ENCODE measurements at places on chromosomes 5 and 9.

DNA sequence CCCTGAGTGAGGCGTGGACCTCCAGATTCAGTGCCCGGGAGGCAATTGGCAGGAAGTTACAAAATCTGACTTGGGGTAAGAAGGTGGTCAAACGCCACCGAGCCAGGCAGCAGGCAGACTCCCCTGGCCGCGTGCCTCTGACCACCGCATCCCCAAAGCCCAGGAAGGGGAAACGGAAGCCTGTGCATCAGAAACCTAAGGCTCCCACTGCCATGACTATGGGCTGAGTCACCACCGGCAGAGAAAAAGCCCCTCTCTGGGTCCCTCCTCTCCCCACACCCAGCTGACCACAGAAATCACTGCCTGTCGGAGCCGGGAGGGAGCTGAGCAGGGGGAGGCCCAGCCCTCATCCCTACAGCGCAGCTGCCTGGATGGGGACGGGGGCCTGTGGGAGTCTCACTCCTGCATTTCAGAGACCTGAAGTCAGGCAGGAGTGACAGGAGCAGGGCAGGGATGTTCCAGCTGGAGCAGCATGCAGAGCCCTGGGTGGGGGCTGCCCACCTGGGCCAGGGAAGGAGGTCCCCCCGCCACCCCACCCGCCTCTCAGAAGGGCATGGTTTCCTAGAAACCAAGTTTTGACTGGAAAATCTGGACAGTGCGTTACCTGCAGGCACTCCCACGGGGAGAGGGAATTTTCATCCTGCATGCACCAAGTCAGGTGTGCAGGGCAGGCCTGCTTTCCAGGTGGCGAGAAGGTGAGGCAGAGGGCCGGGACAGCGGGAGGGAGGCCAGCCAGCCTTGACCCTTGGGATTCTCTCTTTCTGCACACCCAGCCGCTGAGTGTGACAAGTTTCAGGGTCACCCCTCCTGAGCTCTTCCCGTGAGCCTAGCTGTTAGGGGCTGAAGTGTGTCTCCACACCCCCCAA is 68.2 kb downstream of the LRSAM1 start:
- peak; percentile 97 for DNase-seq

DNA sequence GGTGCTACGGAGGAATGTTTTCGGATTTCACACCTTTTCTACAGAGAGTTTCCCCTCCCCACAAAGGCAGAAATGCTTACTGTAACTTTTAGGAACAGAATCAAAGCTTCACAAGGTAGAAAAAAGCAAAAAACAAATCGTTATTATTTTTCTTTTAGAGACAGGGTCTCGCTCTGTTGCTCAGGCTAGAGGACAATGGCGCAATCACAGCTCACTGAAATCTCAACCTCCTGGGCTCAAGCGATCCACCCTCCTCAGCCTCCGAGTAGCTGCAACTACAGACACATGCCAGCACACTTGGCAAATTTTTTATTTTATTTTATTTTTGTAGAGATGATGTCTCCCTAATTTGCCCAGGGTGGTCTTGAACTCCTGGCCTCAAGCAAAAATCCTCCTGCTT is 394.5 kb downstream of the CTNND2 start:
- DNase-seq = no peak

DNA sequence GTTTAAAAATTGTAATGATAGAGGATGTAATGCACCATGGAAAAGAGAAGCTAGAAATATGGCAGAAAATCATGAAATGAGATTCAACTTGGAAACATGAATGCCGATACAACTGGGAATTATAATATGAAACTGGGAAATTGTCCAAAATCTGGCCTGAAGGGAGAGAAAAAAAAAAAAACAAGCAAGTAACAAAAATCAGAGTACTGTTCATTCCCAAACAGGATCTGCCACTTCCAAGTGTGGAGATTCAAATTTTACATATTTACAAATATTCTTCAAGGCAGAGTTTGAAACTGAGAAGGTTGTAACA is 56.6 kb upstream of the MOCS2 start:
- peak; percentile 34 for DNase-seq

GRCh38 chr5:82613891-82614290 is 335.7 kb upstream of the RPS23 start:
- no peak for DNase-seq

DNA sequence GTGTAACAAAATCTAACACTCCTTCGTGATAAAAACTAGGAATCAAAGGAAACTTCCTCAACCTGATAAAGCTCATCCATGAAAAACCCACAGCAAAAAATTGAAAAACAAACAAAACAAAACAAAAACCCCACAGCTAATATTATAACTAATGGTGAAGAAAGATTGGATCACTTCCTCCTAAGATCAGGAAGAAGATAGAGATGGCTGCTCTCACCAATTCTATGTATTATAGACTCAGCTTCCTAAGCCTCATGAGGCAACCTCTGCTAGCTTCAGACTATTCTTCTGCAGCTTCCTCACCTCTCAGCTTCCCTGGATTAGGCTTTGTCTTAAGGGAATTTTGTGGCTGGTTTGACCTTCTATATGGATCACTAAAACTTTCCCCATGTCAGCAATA is 40.1 kb downstream of the PHAX start:
- no peak for DNase-seq

- DNase-seq = no peak
Measured at GRCh38 chr9:105712297-105712696, 18.0 kb downstream of the TMEM38B start.

DNA sequence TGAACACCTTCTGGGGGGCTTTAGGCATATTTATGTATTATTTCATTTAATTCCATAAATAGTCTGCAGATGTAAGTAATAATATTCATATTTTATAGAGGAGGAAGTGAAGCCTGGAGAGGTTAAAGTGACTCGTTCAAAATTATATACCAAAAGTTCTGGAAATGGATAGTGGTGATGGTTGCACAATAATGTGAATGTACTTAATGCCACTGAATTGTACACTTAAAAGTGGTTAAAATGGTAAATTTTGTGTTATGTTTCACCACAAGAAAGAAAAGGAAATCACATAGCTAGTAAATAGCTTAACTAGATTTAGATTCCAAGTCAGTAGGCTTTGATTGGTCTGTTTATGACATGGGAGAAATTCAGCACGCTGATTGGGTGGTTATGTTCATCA is 13.0 kb upstream of the TMEFF1 start:
- DNase-seq = no peak

DNA sequence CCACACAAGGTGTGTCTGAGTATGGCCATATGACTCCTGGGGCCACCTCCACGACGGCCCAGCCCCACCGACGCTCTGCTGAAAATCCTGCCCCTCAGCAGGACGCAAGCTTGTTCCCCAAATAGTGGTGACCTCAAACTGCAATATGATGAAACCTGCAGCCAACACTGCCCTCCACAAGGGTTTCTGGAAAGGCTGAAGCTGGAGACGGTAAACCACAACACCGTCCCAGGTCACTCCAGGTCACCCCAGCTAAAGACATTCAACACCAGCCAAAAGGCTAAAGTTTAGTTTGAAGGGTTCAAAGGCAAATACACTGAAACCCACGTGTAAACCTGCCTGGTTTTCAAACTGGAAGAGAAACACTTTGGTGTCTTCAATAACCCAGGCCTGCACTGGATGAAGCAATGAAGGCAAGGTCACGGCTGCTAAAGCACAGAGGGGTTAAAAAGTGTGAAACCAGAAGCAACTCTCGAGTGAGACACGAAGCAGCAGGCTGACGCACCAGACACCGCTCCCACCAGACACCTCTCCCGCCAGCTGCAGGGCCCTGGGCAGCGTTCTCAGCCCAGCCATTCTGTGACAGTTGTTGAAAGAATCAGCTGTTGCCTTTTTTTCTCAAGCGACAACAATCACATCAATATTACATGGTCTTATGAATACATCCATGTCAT is 1.8 kb upstream of the LHX3 start:
- DNase-seq = no peak

- no peak for DNase-seq
Measured at GRCh38 chr5:172798422-172799215, 27.6 kb upstream of the DUSP1 start.

GRCh38 chr5:78534905-78535200 is 113.7 kb downstream of the LHFPL2 start:
- no peak for DNase-seq

DNA sequence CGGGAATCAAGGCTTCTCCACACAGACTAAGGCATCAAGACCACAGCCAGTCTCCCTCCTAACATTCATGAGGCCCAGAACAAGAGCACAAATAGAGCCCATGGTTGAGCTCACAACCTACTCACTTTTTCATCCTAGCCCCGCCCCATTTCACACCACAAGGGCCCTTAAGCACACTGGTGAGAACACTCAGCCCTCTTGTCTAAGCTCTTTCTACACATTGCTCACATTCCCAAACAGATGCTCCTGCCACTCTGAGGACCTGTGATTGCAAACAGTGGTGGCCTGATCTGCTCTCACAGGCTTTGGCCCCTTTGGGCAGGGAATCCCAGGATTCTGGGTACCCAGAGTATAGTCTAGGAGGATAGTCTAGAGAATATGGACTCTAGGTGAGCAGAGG is 54.0 kb downstream of the FEM1C start:
- no peak for DNase-seq

DNA sequence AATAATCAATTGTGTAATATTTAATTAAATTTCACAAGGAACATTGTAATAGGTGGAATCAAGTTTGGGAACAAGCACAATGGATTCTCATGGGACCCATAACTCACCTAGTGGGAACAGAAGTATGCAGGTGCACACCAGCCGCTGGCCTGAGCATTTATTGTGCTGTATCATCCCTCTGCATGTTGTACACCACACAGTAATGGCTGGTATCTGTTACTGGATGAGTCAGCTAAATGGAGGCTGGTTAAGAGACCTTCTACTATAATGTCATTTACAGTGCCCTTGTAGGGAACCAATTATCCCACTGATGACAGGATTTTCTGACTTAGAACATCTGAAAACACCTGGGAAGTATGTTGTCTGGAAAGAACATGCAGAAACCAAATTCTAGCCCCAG is 3.2 kb upstream of the MAP3K1 start:
- DNase-seq = no peak

GRCh38 chr9:95502248-95502647 is 14.5 kb downstream of the PTCH1 start:
- DNase-seq = no peak

DNA sequence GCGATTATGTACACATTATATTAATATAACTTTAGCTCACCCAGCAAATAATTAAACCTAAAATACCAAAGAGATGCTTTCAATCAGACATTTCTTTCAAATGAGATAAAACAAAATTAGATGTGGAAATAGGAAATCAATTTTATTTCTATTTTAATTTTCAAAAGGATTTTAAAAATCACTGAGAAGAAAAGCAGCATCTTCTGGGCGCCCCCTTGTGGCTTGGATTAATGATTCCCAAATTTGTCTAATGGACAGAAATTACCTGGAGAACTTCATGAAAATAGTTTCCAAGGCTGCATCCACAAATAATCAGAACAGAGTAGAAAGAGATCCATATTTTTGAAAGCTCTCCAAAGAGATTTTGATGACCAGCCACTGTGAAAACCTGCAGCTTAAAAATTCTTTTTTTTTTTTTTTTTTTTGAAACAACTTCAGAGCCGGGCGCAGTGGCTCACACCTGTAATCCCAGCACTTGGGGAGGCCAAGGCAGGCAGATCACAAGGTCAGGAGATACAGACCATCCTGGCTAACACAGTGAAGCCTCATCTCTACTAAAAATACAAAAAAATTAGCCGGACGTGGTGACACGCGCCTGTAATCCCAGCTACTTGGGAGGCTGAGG is 50.9 kb upstream of the CEMIP2 start:
- peak; percentile 12 for DNase-seq

DNA sequence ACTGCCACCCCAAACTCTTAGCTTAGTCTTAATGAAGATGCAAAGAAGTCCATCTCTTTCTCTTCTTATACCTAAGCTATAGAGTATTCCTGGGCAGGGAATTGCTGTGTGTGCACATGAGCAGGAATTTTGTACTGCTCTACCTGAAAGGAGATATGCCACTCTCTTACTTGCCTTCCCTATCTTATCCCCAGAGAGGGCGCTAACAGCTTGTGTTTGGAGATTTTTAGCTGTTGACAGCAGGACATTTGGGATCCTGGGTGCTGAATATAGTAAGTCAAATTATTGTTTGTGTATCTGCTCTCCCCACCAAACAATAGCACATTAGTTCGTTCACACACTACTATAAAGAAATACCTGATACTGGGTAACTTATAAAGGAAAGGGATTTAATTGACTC is 159.5 kb downstream of the GABRG2 start:
- no peak for DNase-seq

DNA sequence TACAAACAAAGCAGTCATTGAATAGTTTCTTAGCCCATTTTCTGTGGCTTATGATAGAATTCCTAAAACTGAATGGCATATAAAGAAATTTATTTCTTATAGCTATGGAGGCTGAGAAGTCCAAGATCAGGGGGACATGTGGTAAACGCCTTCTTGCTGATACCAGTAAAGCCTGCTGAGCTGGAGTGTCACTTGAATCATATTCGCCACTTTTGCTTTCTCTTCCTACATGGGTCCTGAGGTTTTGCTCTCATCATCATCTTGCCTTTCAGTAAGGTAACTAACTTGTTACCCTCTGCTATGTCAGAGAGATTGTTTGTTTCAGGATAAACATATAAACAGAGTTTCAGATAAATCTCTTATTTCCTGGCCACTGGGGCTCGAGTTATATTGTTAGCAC is 203.3 kb upstream of the DMRT1 start:
- DNase-seq = no peak

- DNase-seq = no peak
Measured at GRCh38 chr5:171223927-171224326, 85.1 kb upstream of the TLX3 start.

DNA sequence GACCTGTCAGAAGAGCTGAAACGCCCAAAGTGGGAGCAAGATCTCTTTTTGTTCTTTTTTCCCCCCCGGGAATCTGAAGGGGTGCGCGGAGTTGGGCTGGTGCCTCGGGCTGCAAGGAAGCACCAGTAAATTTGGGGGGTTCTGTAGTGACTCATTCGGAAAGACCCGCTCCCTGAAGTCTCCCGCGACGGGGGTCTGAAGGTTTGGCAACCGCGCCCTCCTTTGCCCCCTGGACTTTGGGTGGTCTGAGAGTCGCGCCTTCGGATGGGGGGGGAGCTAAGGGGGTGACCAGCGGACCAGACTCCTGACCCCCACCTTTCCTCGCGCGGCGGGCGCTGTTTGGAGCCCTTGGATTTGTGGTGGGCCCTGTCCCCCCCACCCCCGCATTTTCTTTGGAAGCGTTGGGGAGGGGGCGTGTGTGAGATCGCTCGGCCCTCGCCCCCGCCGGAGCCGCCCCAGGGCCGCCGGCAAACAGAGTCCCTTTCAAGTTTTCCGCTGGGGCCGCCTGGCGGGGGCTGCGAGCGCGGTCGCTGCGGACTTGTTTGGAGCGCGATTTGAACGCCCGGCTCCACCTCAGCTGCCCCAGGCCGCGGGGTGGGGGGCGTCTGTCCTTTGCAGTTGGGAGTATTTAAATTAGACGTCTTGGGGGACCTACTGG is 2.0 kb downstream of the CXXC5 start:
- no peak for DNase-seq

DNA sequence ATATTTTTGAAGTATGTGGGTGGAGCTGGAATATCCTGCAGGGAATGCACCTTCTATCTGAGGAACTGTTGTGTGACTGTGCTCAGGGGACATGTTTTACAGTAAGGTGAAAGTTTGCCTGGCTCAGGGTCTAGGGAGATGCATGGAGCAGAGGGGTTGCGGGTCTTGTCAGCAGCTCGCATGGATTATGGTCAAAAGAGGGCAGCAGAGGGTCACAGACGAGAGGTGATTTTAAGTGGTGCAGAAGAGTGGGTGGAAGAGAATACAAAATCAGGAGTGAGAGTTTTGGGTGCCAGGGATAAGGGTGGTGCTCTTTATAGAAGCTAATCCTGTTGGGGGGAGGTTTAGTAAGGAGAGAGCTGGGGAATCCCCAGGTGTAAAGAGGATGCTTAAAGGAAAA is 53.5 kb upstream of the GRIN3A start:
- DNase-seq = peak; percentile 16

- no peak for DNase-seq
Measured at GRCh38 chr9:120885958-120886357, 9.0 kb upstream of the PHF19 start.
